ENCODE measurements at places on chromosomes 5 and 9.

DNA sequence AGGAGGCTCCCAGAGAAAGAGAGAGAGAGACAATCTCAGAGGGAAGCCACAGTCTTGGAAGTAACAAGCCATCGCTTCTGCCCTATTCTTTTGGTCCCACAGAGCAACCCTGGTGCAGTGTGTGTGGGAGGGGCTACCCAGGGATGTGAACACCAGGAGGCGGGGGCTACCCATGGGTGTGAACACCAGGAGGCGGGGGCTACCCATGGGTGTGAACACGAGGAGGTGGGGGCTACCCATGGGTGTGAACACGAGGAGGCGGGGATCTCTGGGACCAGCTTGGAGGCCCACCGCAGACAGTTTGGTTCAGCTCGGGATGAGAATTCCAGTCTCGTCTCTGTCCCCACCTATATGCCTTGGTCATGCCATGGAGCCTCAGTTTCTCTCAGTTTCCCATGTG, 44.9 kb downstream of the HMCN2 start:
- DNase-seq = no peak

- no peak for DNase-seq
These were observed 91.6 kb upstream of the PRRC1 start for GRCh38 chr5:127425868-127426267.

DNA sequence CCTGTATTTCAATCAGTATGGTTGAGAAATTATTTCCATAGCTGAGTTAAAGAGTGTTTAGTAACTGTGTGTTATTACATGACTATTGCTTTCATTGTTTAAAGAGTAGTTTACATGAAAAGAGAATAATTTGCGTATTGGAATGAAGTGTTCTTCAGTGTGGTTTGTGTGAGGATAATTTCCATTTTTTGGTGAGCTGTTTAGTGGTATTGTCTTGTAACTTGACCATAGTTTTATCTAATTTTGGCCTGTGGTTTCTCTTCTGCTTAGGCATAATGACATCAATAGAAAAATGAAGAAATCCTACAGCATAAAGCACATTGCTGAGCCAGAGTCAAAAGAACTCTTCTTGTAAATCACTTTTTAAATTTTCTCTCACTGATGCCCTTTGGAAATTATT, 151.2 kb downstream of the SNCAIP start:
- DNase-seq = no peak

DNA sequence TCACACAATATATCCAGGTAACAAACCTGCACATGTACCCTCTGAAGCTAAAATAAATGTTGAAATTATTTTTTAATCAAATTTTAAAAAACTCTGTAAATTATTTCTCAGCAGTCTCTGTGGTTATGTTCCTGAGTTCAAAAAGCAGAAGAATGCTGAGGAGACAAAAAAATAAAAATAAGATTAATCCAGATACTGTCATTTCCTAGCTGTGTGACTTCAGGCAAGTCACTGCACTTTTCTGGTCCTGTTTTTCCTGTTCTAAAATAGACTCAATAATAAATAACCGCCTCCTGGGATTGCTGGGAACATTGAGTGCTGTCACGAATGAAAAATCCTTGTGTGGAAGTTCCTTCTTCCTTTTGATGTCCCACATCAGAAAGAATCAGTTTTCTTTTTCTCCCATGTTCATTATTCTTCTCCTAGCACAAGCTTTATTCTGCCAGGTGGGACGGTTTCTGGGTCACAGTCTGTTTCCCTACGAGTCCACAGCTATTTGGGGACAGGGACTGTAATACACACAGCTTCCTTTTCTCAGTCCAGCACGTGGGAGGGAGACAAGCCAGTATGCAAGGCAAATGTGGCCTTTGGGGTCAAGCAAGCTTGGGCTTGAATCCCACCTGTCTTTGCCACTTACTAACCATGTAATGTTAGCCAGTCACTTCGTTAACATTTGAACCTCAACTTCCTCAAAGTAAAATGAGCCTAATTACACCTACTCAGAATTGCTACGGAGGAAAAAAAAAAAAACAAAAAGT, 156.9 kb downstream of the TRIM32 start:
- no peak for DNase-seq

DNA sequence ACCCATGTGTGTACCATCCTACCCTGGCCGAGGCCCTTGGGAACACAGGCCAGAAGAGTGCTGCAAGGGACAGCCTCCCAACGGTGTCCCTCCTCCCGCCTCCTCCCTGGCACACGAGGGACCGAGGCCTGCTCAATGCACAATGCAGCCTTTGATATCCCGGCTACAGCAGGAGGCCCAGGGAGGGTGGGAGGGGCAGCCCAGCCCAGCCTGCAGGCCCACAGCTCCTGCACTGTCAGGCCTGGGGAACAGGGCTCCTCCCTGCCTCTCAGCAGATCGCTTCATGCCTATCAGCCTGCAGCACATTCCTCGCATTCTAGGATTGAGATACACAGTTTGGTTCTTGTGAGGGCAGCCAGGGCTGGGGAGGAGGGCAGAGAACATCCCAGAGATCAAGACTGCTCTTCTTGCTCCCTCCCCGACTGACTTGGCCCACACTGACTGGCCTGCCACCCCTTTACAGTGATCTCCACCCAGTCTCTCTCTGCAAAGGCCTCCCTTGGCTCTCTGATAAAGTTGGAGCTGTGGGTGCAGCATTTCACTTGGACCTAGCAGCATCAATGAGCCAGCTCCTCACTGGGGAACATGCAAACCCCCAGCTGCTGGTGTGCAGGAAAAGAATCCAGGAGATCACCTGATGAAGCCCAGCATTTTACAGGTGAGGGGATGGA, at the start of gene SH3TC2:
Gene SH3TC2 (minus strand): TSS at position 46 of the 671 bp plus-strand sequence. CDS start 40 bp downstream, at position 6.
- no peak for DNase-seq

- DNase-seq = no peak
These were observed 21.4 kb downstream of the FREM1 start for GRCh38 chr9:14888875-14889274.

GRCh38 chr5:135303582-135304173, 95.4 kb downstream of the MACROH2A1 start:
- DNase-seq = no peak
